Ecto neural progenitor cell (in vitro differentiated cells): ENCODE measurements at places on chromosomes 12 and 14.

DNA sequence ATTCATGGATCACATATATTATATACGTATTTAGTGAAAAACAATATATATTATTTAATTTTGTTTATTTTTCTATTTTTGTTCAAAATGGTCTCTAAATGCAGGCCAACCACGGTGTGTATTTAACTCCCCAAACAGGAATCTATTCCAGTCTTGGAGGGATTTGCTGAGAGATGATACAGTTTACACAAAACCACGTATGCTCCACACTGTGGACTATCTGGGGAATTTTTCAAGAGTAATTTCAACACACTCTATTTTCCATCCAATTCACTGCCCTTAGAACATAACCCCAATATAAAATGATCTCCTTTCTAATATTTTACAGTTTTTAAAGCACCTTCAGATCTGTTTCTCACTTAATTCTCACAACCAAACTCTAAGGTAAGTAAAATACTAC lies 15.3 kb downstream of the EML1 start:
- no peak for DNase-seq

GRCh38 chr14:102900631-102901571 lies 21.6 kb upstream of the AMN start:
- no peak for DNase-seq

- no peak for DNase-seq
These were observed 210.9 kb upstream of the ARID2 start for GRCh38 chr12:45518291-45519235.

- DNase-seq: no peak
These were observed 49.2 kb downstream of the TESPA1 start for GRCh38 chr12:54935235-54935951.

- peak; percentile 83 for DNase-seq
These were observed 76.8 kb downstream of the HSD17B6 start for GRCh38 chr12:56839915-56840325.

DNA sequence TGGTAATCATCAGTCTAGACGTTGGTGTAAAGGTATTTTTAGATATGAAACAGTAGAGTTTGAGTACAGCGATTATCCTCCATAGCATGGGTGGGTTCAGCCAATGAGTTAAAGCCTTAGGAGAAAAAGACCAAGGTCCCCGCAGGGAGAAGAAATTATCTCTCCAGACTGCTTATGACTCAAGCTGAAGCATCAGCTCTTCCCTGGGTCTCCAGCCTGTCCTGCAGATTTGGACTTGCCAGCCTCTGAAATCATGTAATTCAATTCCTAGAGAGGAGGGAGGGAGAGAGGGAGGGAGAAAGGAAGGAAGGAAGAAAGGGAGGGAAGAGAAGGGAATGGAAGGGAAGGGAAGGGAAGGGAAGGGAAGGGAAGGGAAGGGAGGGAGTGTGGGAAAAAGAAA lies 12.0 kb upstream of the DTX1 start:
- no peak for DNase-seq

- DNase-seq: peak; percentile 41
These were observed 47.9 kb upstream of the MEG3 start for GRCh38 chr14:100777818-100778525.

- peak; percentile 75 for DNase-seq
These were observed 458 bp downstream of the SSPN start for GRCh38 chr12:26195641-26196420.

DNA sequence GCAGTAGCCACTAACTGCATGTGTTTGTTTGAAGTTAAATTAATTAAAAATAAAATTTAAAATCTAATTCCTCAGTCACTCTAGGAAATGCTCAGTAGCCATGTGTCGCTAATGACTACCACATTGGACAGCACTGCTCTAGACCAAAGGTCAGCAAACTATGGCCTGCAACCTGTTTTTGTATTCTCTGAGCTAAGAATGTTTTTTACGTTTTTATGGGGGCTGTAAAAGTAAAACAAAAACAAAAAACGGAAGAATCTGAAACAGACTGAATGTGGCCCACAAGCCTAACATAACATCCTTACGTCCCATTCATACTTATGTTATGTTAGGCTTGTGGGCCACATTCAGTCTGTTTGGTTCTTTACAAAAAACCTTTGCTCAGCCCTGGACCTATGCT lies 57.8 kb downstream of the LIN52 start:
- DNase-seq: no peak

DNA sequence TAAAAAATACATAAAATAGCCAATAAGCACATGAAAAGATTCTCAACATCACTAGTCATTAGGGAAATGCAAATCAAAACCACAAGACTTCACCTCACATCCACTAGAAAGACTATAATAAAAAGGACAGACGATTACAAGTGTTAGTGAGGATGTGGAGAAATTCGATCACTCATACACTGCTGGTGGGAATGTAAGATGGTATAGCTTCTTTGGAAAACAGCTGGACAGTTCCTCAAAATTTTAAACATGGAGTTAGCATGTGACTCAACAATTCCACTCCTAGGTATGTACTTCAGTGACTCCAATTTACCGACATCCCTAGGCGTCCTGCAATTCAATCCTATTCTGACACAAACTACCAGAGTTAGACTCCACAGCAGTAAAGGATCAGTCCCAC lies 13.7 kb downstream of the TRIM9 start:
- DNase-seq: no peak

DNA sequence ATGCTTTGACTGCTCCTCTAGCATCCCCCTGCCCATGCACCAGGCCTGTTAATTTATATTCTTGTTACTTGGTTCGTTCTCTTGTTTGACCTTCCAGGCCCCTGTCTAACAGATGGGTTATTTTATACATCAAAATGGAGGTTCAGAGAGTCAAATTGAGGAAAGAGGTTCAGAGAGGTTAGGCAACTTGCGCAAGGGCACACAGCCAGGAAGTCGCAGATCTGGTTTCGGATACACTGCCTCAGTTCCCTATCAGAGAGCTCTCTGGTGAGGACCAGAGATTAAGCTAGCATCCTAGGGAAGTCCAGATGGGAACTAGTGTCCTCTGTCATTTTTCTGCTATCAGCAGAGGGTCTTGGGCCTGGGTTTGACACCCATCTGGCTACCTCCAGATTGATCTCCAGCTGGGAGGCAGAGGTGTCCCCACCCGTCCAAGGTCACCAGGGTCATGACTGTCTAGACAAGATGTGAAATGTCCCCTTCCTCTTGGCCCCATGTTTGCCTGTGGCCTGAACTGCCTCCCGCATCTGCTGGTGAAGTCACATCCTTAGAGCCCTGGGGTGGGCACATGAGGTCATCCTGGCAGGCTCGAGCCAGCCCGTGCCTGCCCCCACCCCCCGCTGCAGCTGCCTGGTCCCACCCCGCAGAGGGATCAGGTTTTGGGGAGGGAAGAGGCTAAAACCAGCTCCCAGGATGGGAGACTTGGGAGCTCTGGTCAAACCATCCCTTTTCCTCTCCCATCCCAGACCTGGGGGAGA lies 84.3 kb upstream of the NCOR2 start:
- no peak for DNase-seq

- no peak for DNase-seq
These were observed 47.8 kb downstream of the RDH12 start for GRCh38 chr14:67749341-67750084.

- no peak for DNase-seq
These were observed 219.9 kb downstream of the CHST11 start for GRCh38 chr12:104676636-104677035.

DNA sequence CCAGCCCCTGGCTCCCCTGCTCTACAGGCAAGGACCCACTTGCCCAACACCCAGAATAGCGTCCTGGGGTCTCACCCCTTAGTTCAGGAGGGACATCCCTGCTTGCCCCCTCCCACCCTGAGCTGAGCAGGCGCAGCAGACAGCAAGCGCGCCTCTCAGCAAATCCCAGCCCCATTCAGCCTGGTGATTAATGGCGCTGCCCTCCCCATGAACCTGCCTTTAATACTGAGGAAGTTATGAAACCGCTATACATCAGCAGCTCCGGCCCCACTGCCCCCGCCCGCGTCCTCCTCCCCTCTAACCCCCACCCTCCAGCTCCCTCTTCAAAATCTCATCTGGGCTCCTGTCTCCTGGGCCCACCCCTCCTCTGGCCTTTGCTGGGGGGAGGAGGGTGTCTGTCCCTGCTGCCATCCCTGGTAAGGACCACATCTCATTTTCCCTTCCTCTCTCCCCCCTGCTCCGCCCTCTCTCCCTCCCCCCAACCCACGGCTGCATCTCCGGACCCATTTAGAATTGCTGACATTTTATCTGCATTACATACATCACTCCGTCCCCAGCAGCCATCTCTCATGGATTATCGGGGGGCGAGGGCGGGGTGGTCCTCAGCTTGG lies 7.1 kb upstream of the SMUG1 start:
- DNase-seq: no peak

DNA sequence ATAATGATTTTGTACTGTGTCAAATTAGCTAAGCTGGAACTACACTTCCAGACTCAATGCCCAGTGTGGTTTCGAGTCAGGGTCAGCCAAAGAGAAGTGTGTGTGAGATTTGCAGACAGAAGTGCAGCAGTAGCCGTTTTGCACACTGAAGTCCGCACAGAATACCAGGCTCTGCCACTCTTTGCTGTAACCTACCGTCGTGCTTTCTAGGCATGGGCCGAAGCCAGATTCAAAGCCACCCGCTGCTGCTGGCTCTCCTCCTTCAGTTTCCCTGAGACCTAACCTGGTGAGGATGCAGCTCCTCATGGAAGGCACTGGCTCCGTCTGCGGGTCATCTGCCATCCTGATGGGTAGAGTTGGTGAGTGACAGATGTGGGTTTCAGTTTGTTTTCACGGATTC lies 48.8 kb downstream of the LRTM2 start:
- DNase-seq: peak; percentile 35

- no peak for DNase-seq
These were observed 40.9 kb upstream of the FRMD6 start for GRCh38 chr14:51610771-51611170.

GRCh38 chr14:35020713-35021112 lies 25.4 kb upstream of the FAM177A1 start:
- no peak for DNase-seq

DNA sequence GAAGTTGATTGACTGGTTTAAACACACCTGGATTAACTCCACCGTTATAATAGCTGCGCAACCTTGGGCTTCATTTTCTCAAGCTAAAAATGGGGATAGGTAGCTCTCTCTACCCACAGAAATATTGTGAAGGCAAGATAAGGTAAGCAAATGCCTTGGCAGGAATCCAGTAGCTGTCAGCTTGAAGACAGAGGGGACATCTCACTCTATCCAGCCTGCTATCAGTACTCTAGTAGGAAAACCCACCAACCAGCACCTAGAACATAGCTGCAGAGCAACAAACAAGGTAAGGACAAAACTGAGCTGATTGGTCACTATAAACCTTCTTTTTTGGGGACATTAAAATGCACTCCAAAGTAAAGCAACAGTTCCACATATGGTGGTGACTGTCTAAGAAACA lies 7.7 kb downstream of the CSRP2 start:
- no peak for DNase-seq

GRCh38 chr14:82055515-82056115 lies 522.0 kb upstream of the SEL1L start:
- no peak for DNase-seq

- peak; percentile 91 for DNase-seq
These were observed 17.4 kb upstream of the CHFR start for GRCh38 chr12:132904718-132905328.

DNA sequence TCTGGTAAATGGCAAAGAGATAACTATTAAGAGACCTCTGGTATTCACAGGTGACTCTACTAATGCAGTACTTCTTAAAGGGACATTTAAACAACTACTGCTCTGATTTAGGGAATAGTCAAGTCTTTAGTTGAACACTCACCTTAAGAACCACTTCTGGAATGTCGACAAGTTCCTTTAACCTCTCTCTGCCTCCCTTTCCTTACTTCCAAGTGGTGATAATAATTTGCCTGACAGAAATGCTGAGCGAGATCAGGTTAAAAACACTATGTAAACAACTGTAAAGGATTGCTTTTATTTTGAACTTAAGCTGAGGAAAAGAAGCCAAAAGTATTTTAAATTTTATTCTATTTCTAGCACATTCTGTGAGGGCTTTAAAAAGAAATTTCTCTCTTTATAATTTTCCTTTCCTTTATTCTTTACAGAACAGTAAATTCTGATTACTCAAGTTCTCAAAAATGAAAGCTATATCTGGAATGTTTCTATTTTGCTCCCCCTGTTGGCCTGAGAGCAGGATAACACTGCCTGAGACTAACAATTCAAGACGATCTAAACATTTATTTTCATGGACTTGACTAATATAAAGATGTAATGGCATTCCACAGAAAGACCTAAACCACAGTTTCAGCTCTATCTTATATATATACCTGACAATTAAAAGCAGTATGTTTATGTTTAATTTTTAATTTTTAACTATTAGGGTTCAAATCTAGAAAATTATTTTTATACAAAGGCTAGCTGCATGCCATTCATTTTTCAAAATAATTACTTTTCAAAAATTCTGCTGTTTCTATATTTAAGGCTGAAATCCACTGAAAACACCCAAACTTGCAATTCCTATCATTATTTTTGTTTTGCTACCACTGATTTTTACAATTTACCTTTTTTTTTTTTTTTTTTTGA lies 29.2 kb downstream of the ZCCHC8 start:
- peak; percentile 3 for DNase-seq

DNA sequence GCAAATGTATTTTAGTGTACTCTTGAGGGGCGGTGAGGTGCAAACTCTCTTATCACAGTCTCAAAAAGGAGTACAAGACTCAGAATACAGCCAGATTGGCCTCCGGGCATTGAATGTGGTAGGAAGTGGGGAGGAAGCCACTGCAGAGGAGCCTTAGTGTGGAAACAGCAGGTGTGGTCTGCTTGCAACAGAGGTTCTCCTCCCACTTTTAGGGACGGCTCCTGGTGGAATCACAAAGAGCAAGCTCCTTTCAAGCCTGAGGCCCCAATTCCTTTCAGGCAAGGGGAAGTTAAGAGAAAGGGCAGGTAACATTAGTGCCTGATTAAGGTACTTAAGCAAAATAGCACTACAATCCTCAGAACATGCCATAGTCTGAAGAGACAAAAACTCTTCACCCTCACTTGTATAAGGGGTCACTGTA lies 23.7 kb upstream of the SLC2A3 start:
- peak; percentile 60 for DNase-seq

- DNase-seq: no peak
These were observed 32.7 kb downstream of the FOS start for GRCh38 chr14:75311356-75311755.

- no peak for DNase-seq
These were observed 240.3 kb upstream of the HMGA2 start for GRCh38 chr12:65584016-65584415.
